Hypothalamus (tissue), 51 donors: ENCODE measurements at places on chromosomes 5 and 9.

GRCh38 chr5:28517691-28518090 is 1479.3 kb upstream of the CDH9 start:
- no peak for DNase-seq

- DNase-seq, result no peak
Observed at GRCh38 chr5:130720355-130720754, 444.7 kb downstream of the HINT1 start.

DNA sequence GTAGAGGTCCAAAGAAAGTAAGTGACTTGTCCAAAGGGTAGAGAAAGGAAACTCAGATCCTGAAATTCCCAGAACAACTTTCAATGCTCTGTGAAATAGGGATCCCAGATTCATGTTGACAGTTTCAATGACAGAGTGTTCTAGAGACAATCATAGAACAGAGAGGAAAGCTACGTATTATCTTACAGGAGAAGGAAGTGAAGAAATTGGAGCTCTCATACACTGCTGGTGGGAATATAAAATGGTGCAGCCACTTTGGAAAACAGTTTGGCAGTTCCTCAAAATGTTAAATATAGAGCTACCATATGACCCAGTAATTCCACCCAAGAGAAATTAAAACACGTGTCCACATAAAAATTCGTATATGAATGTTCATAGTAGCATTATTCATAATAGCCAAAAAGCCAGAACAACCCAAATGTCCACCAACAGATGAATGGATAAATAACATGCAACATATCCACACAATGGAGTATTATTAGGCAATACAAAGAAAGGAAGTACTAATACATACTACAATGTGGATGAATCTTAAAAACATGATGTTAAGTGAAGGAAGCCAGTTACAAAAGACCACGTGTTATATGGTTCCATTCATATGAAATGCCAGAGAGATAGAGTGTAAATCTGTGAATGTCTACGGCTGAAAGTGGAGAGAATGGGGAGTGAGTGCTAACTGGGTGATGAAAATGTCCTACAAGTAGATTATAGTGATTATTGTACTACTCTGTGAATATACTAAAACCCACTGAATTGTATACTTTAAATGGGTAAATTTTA is 197.1 kb downstream of the NTRK2 start:
- DNase-seq, result no peak

- DNase-seq, result no peak
Observed at GRCh38 chr5:90590-91547, 1.1 kb upstream of the PLEKHG4B start.

DNA sequence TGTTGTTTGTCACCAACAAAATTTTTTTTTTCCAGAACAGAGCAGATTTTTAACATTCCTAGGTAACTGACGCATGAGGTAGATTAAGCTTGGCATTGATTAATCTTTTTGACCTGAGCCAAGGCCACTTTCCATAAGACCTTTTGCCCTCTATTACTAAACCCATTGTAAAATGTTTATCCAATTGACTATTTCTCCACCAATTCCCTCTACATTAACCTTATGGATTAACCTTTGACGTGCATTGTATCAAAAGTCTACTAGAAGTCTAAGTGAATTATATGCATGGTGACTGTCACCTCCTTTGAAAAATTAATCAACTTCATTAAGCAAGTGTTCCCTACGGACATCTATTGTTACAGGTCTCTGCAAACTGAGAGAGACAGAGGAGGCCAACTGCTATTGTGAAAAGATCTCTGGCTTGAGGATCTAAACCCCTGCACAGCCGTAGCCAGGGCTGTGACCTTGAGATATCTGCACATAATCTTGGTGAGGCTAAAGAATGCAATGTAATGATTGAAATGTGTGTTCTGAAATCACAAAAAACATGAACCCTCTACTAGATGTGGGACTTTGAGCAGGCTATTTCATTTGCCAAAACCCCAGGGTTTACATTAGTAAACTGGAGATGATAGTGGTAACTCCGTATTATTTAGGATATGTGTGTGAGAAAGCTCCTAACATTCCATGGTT is 632.2 kb downstream of the TLR4 start:
- DNase-seq, result no peak
